ENCODE measurements at places on chromosomes 1 and 21.

DNA sequence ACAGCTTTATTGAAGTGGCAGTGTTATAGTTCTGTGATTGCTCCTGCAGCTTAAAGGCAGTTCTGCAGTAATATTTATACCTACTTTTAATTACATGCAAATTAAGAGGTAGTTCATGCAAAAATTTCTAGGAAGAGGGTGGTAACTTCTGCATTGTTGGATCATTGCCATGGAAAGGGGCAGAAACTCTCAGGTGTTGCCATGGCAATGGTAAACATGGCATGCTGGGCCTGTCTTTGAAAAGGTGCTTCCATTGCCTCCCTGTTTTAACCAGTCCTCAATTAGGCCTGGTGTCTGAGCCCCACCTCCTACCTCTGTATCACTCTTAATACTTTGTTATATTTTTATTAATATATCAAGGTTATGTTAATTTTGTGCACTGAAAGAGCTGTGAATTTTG, 104.7 kb downstream of the DISC1 start:
- no peak for DNase-seq

GRCh38 chr1:204567071-204567470, 50.9 kb downstream of the MDM4 start:
- no peak for DNase-seq

- no peak for DNase-seq
Measured at GRCh38 chr1:157600236-157600635, 2.4 kb upstream of the FCRL4 start.

DNA sequence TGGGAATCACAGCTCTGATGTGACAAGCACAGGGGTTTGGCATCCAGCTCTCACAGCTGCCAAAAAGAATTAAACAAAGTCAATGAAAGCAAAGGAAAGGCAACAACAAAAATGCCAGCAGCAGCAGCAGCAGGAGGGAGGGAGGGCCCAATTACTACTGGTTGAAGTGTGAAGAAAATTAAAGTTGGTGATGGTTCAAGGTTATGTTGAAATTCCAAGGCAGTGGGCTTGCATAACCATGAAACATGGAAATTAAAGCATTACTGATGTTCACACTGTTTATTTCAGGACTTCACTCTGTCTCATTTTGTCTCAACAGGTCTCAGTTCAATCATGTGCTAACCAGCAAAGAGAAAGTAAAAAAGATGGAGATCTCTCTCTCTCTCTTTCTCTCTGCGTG, 220.3 kb upstream of the LYPLAL1 start:
- no peak for DNase-seq

DNA sequence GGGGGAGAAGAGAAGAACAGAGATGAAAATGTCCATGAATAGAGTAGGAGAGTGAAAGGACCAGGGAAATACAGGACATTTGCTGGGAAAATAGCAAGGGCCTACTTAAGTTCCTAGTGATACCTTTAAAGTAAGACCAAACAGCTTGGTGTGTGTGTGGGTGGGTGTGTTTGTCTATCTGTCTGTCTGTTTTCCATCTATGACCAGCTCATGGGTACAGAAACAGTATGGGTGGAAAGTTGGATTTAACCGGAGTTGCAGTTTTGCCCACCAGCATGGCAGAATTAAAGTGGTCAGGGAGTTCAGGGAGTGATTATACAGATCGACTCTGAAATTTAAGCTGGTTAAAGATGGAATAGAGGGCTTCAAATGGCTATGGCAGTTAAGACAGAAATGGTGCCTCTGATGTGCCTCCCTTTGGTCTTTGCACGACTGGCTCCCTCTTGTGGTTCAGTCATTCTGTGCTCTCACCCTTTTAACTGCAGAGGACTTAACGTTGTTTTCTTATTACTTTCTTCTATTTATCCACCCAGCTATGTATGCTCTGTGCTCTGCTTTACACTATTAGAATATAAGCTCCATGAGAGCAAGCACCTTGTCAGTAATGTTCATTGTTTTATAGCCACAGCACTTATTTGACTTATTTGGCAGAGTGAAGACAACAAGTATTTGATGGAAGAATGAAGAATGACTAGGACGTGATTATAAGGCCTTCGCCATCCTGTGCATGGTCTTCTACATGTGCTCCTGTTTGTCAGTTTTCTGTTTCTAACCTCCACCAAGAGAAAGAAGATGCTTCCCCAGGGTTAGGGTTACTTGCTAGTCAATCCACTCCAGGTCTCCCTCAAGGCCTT, 72.7 kb upstream of the AK4 start:
- DNase-seq: peak; percentile 66

DNA sequence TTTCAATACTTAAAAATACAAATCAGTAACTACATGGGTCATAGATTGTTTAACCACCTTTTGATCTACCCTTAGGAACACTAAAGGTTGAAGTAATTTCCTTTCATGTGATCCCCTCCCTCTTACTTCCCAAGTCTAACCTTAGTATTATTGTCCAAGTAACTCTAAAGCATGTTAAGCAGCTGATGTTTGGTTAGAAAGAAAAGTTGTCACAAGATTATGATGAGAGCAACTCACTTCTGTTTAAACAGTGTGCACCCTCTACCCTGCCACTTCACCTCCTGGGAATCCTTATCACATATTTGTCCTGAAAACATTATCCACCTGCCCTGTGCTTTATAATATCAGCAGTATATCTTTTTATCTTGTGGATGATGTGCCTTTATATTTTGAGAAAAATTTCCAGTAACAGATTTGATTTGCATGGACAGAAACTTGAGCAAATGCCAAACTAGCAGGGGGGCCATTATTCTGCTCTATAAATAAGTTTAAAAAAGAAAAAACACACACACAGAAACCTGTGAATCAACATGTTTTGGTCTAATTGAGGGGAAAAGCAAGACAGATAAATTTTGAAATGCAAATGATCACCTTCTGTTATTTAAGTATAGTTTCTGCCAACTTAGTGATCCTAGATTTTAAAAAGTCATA, 194.3 kb downstream of the RPS6KC1 start:
- no peak for DNase-seq

DNA sequence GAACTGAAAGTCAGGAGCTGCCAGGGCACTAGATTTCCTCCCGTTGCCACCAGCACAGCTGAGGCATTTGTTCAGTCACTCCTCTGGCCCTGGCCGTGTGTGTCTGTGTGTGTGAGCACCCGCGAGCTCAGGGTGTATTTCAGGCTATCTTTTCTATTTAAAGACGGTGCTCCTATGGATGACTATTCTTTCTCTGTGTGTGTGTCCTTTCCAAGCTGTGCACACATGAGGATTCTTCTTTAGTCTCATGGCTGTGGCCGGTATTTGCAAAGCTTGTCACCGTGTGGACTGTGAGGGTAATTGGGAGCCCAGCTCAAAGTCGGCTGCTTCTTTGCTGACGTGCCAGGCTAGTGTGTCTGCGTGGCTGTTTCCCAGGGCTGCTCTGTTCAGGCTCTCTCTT, 3.0 kb upstream of the KCND3 start:
- DNase-seq: no peak

DNA sequence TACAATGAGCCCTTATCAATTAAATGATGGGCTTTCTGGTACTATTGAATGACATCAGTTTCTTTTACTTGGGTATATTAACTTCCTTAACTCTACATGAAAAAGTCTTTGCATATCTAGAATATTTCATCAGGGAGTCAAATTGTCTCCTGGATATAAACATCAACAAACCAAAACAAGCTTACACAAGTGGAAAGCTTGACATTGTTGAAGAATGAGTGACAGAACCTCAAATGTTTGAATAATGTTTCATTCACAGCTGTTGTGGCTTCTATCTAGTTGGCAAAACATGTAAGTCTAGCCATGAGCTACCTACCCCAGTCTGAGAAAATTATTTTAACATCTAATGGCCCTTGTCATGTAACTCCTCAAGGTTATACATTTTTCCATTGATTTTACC, 604.8 kb upstream of the ADAMTS5 start:
- peak; percentile 67 for DNase-seq

- DNase-seq: no peak
Measured at GRCh38 chr1:236020359-236021219, 44.3 kb downstream of the NID1 start.

- DNase-seq: no peak
Measured at GRCh38 chr1:59539961-59540681, 243.2 kb downstream of the FGGY start.

- no peak for DNase-seq
Measured at GRCh38 chr1:3190256-3191041, 121.4 kb downstream of the PRDM16 start.

- peak; percentile 5 for DNase-seq
Measured at GRCh38 chr1:225253784-225254183, 174.1 kb downstream of the LBR start.

GRCh38 chr1:92372164-92372563, 73.3 kb downstream of the RPAP2 start:
- no peak for DNase-seq

- no peak for DNase-seq
Measured at GRCh38 chr1:247269133-247269532, 13.3 kb downstream of the VN1R5 start.

GRCh38 chr1:183622884-183623785, 12.4 kb downstream of the ARPC5 start:
- peak; percentile 54 for DNase-seq

DNA sequence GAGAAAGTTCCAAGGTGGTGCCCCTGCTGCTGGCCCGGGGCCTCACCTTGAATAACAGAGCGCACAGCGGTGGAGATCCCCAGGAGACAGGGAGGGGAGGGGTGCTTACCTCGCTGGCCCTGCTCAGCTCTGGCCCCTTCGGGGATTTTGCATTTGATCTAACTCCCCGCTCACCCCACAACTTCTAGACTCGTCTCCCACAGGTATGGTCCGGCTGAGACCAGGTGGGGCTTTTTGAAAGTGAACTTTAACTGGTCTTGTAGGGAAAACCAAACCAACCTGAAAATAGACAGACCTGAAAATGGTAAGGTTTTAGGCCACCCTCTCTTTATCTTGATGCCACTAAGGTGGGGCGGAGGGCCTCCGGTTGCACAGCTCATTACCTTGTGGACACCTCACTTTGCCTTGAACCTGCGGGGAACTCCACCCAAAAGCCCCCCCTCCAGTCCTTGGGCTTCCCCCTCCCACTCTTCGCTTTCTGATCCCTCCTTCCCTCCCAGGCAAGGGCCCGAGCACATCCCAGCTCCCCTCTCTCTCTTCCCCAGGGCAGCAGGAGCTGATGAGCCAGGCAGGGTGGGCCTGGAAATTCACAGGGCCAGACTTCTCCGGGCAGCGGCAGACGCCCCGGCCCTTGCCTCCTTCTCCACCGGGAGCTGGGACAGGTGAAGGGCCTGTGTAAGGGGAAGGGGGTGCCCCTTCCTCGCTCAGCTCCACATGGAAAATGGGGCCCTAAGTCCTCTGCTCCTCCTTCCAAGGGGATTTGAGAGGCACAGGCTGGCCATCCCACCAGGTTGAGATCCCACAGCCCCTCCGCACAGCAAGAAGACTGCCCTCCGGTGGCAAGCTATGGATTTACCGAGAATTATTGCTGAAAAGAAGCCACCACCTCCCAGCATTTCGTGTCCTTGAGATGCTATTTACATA, 16.1 kb downstream of the TNFRSF8 start:
- peak; percentile 61 for DNase-seq

- peak; percentile 78 for DNase-seq
Measured at GRCh38 chr1:39395357-39395831, 96.0 kb upstream of the BMP8A start.

DNA sequence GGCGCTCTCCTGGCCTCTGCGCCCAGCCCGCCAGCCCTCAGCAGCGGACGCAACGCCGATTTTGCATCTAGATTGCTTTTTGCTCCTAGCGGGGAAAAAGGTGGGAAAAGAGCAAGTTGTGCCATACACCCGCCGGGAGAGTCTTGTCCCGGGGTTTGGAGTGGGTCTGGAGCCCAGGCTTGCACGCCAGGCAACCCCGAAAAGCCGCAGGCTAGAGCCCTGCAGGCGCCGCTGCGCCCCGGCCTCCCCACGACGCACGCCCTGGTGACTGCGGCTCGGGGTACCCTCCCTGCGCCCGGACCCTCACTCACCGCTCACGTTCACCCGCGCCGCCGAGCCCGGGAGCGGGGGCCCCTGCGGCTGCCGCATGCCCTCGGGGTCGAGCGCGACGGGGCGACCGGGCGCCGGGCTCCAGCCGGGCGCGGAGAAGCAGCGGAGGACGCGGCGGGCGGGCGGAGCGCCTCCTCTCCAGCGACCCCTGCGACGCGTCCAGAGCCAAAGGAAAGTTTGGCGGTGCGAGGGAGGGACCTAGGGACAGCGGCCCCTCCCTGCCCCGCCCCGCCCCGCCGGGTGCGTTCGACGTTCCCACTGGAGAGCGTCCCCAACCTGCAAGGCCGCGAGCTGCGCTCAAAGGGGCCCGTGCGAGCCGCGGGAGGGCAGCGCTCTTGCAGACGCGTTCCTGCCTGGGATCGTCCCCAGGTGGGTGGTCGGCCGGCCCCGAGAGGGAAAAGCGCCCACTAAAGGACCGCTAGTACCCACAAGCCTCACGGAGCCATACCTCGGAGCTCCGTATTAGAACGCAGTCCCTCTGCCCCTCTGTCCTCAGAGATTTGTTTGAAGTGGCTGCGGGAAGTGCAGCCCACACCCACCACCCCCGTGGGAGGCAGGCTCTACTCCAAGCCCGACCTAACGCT, at the start of gene LPAR3:
LPAR3 (minus strand) TSS at position 502 of the 914 bp plus-strand sequence. CDS start 27,086 bp downstream, outside the sequence.
- DNase-seq: peak; percentile 68

DNA sequence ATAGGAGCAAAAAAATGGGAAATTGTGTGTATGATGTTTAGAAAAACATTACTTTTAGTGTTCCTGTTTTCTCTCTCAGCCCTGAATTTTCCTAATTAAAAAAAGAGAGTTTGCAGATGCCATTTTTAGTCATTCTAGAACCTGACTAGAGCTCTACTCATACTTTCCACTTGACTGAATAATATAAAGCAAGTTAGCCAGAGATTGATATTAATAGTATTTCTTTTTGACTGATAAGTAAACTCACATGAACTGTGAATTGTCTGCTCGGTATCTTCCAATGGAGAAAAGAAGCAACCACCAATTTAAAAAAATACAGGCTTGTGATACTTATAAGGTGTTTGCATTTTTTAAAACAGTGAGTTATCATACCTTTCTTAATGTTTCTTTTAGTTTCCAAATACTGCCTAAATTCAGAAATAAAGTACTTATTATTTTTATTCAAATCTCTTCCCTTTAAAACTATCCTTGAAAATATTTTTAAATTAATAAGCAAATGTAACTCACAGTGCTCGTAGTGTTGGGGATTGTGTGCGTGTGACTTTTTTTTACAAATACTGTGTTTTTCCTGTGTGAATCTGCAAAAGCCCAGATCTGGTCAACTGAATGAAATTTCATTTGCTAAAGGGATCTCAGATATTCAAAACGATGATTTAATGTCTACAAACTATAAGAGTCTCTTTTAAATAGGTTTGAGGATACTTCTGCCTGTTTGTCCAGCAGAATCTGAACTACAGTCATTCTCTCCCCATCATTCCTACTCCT, 9.8 kb downstream of the RAP1A start:
- DNase-seq: no peak

GRCh38 chr1:177571485-177572076, 398.3 kb downstream of the SEC16B start:
- no peak for DNase-seq

- peak; percentile 69 for DNase-seq
Measured at GRCh38 chr1:25810341-25811299, 9.1 kb upstream of the MTFR1L start.

DNA sequence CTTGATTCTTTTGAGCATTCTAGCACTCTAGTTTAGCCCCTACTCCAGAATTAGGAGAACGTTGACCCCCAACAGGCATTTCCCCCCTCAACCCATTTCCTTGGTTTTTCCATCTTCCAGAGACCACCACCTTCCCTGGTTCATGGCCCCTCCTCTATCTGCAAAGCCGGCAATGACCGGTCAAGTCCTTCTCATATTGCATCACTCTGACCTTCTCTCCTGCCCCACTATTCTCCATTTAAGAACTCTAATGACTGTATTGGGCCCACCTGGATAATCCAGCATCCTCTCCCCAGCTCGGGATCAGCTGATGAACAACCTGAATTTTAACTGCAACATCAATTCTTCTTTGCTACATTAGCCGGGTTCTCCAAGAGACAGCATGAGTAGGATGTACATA, 437.4 kb downstream of the NPHP4 start:
- no peak for DNase-seq
